Fibroblast of pulmonary artery (primary cell): ENCODE measurements at places on chromosomes 16 and 17.

DNA sequence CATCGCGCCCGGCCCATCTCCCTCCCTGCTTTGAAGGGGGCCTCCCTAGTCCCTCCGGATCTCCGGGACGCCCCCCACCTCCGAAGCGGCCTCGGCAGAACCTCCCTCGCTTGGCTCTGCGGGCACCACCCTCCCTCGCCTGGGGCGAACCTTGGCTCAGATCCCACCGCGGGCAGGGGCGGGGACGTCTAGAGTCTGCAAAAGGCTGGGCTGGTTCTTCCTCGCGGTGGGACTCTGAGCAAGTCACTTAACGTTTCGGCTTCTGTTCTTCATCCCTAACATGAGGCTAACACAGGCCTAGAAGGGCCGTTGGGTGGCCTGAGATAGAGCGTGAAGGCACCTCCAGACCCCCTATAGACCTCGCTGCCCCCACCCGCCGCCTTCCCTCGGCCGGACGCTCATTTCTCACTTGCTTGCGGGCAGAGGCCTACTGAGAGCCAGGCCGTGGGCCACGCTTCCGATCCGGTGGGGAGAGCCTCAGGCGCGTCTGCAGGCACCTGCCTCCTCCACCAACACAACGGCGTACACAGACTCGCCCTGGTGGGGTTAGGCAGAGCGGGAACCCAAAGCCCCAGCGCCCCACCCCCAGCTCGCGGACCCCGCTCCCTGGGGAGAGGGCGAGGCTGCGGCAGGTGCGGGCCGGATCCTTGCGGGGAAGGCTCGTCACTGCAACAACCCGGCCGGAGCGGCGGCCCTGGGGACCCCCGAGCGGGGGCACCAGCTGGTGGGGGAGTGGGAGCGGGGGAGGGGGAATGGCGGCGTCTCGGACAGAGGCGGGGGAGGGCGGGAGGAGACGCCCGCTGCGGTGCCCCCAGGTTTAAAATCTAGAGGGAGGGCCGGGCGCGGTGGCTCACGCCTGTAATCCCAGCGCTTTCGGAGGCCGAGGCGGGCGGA lies 5.4 kb downstream of the MYO1C start:
- DNase-seq, result peak; percentile 44

- DNase-seq, result no peak
Observed at GRCh38 chr17:55758171-55758570, 7.3 kb downstream of the PCTP start.

DNA sequence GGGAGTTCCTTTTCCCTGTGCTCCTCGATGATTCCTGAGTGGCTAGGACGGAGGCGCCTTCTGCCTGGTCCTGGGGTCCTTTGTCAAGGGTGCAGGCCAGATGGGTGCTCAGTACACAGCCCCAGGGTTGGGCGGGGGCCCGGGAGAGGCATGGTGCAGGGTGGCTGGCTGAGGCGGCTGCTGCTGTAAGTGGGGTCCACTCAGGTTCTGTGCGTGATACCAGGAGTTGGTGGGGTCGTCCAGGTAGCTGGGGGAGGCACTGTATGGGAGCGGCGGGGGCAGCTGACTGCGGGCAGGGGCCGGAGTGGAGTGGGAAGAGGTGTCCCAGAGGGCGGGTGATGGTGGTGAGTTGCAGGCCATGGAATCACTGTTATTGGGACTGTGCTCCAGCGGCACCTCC lies 3.6 kb downstream of the DLX3 start:
- no peak for DNase-seq

DNA sequence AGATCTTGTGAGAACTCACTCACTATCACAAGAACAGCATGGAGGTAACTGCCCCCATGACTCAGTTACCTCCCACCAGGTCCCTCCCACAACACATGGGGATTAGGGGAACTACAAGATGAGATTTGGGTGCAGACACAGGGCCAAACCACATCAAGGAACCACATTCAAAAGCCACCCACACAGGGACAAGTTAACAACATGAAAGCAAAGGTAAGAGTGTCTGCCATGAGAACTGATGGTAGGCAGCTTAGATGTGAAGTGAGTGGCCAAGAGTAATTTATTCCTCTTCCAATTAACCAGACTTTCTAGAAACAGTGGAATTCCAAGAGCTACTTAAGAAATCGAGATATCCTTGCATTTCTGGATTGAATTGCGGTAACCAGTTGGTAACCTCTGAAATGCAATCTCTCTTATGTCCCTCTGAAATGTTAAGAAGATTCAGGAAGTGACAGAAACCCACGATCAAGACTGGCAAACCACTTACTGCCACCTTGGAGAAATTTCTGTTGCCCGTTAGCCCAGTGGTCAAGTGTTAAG lies 167.4 kb upstream of the CACNG5 start:
- DNase-seq, result no peak

DNA sequence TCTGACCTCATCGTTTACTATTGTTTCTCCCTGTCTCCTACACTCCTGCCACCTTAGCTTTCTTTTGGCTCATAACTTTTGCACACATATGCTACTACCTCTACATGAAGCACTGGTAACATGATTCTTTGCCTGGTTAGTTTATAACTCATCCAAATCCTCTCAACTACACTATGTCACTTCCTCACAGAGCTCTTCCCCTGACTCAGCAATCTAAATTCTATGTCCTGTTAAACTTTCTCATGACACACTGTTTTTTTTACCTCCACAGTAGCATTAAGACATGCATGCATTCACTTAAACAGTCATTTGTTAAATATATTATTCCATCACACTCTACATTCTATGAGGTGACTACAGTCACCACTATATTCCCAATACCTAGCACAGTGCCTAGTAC lies 19.7 kb downstream of the APPBP2 start:
- DNase-seq, result peak; percentile 74

DNA sequence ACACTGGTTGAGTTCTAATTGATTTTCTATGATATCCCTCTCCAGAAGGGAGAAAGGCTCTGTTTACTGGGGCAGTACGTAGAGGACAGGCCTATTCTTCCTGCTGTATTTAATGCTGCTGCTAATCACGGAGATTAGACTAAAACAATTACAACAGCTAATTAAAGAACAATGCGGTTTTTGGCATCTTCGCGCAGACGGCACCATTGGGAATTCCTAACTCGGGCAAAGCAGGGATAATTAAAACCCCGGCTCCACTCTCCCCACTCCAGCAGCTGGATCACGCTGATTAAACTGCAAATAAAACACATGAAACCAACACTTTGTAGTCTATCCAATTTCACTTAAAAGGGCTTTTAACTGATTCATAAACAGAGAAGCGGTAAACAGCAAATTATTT lies 147.6 kb downstream of the XYLT1 start:
- DNase-seq, result no peak

DNA sequence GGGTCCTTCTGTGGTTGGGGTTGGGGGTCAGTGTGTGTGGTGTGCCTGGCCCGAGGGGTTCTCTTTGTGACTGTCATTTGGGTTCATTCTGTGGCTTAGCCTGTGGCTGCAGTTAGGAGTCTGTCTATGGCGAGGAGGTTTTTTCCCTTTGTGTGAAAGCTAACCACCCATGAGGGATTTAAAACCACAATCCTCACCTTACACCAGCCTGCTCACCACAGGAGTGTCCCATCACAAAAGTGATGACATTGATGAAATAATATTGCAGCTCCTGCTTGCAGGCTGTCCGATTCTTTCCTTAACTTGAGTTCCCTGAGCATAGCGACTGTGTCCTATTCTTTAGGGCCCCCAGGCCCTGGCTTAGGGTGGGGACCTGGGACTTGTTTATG lies 113.6 kb downstream of the RAP1GAP2 start:
- no peak for DNase-seq

DNA sequence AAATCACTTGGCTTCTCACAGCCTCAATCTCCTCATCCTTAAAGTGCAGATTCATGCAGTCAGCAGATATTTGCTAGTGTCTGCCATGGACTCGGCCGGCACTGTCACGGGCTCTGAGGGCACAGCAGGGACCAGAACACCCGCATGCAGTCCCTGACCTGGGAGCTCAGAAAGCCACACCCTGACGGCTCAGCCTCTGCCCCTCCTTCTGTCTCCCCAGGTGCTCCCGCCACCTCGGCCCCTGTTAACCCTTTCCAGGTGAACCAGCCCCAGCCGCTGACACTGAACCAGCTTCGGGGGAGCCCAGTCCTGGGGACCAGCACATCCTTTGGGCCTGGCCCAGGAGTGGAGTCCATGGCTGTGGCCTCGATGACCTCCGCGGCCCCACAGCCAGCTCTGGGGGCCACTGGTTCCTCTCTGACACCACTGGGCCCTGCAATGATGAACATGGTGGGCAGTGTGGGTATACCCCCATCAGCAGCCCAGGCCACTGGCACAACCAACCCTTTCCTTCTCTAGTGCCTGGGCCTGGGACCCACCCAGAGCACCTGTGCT lies 28.7 kb downstream of the B9D1 start:
- DNase-seq, result no peak

GRCh38 chr17:977166-977565 lies 2.4 kb downstream of the NXN start:
- DNase-seq, result no peak

DNA sequence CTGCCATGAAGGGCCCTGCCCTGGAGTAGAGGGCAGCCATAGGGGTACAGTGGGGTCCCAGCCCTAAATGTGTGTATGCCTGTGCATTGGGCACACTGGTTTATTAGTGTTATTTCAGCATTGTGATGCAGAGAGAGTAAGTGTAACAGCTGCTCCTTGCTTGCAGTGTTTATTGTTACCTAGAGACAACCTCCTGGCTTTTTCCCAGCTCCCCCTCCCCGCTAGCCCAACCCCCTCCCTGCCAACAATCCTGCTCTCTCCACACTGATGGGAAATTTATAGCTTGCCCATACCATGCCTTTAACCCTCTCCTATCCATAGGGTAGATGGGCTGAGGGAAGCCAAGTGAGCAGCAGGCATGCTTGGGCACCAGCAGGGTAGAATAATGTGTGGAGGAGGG lies 51.3 kb downstream of the NEUROD2 start:
- no peak for DNase-seq

GRCh38 chr16:77787452-77787851 lies 912 bp upstream of the VAT1L start:
- no peak for DNase-seq

- peak; percentile 17 for DNase-seq
Observed at GRCh38 chr16:74271872-74272271, 24.7 kb upstream of the PSMD7 start.

DNA sequence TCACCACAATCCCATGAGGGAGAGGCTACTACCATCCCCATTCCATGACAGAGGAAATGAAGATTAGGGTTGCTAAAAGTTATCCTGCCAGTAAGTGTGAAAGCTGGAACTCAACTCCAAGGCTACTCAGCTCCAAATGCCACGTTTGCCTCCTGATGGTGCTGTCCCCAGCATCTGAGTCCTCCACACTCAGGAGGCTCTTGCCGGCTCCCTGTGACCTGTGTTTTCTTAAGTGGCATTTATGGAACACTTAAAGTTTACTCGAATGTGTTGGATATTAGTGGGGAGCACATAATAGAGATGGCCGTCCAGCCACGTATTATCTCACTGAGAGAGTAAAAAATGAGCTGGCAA lies 267.9 kb downstream of the CBLN1 start:
- DNase-seq, result no peak

DNA sequence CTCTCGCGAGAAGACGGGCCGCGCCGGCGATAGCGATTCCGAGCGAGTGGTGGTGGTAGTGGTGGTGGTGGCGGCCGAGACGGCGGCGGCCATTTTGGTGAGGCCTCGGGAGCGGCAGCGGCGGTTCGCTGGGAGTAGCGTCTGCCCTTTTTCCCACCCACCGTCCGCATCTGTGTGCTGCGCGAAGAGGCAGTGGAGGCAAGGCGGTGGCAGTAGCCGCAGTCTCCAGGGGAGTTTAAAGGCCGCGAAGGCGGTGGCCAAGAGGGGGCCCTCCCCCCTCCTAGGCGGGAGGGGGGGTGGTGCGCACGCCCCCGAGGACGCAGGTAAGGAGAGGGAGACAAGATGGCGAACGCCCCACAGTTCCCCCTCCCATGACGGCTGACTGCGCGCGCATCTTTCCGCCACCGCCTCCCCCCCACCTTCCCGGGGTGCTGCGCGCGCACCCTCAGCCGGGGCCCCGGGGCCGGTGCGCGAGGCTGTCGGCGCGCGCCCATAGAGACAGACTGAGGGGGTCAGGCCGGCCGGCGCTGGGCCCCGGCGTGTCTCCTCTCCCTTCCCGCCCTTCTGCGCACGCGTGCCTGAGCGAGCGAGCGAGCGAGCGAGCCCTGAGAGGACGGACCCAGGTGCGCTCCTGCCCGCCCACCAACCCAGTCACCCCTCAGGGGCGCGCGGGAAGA lies 694 bp upstream of the SRCAP start:
- peak; percentile 98 for DNase-seq

GRCh38 chr17:40922239-40922638 lies 15.2 kb downstream of the KRT23 start:
- peak; percentile 83 for DNase-seq
